NK-92 treated with Interleukin-12 subunit alpha and Interleukin-12 subunit beta, amount 100 ng/mL, for 24 hours (cell line): ENCODE measurements at places on chromosomes 7 and 10.

DNA sequence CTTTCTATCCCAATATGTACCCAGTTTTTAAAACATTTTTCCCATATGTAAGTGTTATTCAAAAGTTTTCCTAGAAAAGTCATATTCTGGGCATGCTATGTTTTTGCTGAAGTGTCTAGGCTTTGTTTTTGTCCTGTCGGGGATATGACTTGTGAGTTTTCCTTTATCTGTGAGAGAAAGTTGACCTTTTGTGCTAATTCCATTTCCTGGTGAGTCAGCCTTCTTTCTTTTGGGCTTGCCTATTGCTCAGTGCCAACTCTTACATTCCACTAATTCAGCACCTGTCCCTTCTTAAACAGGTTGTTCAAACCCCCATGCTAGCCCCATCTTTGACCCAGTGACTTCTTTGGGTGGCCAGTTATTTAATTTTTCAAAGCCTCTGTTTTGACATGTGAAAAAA, 146.2 kb downstream of the AHR start:
- no peak for DNase-seq

DNA sequence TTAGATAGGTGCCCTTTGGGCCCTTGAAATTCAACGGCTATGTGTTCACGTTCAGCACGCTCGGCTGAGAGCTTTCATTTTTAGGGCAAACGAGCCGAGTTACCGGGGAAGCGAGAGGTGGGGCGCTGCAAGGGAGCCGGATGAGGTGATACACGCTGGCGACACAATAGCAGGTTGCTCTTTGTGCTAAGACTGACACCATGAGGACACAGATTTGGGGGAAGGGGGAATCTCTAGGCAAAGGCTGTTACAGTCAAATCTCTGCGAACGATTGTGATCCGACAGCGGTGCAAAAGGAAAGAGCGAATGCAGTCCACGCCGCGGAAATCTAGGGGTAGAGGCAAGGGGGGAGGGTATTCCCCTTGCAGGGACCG, 667 bp downstream of the KLLN start:
- DNase-seq = peak; percentile 60

DNA sequence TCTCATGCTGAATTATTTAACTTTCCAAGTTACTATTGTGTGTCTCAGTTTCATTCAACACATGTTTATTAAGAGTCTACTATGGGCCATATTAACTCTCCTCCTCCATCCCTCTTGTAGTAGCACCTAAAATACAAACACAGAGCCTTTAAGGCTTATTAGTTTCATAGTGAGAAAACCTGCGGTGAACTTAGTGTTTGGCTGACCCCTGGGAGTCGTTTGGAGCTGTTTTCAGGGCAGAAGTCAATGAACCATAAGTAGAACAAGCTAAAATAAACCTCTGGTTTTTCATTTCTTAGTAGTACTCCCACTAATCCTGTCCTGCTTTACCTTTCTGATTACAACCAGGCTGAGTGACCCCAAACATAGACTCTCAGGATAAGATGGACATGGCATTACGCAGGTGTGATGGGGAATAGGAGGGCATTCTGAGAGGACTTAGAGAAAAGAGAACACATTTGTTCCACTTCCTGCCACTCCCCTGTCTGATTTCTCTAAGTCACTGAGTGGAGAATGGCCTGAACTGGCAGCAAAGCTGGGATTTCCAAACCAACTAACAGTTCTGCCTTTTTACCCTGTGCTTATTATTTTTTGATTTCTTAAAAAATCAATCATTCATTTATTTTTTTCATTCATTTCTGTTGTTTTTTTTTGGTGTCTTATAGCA, 74.5 kb downstream of the LRMDA start:
- no peak for DNase-seq

GRCh38 chr7:127114742-127115265, 137.9 kb downstream of the GRM8 start:
- no peak for DNase-seq

DNA sequence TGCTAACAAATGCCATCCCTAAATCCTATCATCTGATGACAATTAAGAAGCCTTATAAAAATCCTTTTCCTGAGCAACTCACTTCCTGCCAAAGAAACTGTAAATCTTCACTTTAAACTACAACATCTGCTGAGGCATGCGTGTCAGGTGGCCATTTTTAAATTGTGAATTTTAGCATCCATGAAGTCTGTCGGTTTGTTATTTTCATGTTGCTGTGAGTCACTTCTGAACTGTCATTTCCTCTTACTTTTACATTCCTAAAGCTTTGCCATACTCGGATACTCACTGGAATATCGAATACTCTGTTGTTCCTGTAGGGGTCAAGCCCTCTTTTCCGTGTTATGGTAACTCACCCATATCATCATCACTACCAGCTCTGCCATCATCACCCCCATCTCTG, 34.3 kb upstream of the TMEM26 start:
- no peak for DNase-seq

DNA sequence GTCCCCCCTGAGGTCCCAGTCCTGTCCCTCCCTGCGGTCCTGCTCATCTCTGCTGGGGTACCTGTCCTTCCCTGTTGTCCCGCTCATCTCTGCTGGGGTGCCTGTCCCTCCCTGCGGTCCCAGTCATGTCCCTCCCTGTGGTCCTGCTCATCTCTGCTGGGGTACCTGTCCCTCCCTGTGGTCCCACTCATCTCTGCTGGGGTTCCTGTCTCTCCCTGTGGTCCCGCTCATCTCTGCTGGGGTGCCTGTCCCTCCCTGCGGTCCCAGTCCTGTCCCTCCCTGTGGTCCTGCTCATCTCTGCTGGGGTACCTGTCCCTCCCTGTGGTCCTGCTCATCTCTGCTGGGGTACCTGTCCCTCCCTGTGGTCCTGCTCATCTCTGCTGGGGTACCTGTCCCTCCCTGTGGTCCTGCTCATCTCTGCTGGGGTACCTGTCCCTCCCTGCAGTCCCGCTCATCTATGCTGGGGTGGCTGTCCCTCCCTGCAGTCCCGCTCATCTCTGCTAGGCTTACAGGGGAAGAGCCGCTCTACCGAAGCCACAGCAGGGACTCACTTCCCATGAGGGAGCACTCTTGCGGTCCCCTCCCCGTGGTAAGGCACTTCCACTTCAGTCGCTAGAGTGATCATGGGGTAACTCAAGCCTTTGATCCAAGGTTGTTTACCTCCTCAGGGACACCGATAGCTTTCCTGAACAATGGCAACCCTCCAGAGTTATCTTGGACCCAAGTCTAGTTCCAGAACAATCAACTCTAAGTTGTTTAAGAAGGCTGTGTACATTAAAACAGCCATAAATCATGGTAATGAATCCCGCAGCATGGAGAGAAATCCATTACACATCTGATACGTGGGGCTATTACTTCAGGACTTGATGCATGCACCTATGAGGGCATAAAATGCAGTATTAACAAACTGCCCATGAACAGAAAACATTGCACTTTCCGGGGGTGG, 46.8 kb upstream of the MNX1 start:
- DNase-seq = no peak

DNA sequence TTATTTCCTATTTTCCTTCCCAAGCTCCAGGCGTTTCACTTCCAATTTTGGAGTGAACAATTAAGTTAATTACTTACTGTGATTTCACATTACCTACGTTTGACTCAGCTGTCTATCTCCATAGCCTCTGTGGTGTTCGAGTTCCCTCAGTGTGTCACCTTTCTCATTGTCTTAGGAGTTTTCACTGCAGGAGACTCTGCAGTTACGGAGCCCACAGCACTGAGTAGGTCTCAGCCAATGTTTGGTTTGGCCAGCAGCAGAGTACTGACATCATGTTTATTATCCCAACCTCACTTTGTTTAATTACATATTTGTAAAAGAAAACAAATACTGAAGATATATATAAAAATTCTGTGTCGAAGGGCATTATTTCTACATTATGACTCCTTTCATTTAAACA, 1123.9 kb downstream of the CNTNAP2 start:
- no peak for DNase-seq

DNA sequence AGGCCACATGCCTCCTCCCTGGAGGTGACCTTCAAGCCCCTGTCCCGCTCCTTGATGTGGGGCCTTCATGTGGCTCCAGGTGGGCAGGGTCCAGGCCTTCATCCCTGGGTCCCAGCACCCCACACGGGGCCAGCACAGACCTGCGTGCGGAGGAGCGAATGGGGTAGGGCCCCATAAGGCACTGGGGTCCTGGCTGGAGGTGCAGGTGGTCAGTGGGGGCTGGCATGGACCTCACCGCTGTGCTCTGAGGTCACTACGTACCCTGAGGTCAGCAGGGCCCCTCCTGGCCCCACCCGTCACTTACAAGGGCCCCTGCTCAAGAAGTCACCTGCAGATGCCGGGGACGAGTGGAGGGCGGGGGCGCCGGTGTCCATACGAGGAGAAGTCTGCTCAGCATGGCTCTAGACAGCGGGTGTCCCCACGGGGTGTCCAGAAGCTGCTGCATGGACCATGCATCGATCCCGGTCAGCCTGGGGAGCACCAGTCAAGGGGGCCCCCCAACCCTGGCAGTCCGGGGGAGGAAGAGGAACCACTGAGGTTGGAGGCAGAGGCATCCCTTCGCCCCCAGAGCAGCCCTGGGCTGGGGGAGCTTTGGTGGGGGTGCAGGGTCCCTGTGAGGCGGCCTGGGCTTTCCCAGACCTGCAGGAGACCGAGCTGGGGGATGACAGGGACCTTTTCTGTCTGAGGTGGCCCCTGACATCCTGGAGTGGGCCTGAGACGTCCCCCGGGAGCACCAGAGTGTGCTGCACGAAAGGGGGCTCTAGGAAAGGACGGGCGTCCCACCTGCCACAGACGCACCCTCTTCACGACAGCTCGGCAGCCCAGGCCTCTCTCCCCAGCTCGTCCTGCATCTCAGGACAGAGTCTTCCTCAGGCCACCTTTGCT, 34.6 kb downstream of the UNCX start:
- no peak for DNase-seq

DNA sequence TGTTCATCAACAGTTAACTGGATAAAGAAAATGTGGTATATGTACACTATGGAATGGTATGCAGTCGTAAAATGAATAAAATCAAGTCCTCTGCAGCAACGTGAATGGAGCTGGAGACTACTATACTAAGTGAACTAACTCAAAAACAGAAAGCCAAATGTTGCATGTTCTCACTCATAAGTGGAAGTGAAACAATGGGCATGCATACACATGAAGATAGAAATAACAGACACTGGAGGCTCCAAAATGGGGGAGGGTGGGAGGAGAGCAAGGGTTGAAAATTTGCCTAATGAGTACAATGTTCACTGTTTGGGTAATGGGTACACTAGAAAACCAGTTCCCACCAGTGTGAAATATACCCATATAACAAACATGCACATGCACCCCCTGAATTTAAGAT, 179.5 kb downstream of the ZWINT start:
- no peak for DNase-seq

DNA sequence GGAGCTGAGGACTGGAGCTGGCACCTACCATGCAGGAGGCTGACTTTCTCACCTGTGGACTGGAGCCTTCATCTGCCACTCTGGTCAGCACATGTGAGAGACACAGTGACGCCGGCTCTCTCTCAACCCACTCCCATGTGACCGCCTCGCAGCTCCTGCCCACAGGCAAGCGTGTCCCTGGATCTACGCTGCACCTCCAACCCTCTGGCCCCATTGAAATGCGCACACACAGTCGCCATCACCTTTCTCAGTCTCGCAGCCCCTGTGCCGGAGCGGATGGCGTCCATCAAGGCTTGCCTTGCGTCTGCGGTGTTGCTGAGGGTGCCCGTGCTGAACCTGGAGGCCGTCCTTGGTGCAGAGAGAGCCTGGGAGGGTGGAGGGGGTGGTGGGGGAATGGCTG, 242.2 kb upstream of the GRB10 start:
- no peak for DNase-seq

DNA sequence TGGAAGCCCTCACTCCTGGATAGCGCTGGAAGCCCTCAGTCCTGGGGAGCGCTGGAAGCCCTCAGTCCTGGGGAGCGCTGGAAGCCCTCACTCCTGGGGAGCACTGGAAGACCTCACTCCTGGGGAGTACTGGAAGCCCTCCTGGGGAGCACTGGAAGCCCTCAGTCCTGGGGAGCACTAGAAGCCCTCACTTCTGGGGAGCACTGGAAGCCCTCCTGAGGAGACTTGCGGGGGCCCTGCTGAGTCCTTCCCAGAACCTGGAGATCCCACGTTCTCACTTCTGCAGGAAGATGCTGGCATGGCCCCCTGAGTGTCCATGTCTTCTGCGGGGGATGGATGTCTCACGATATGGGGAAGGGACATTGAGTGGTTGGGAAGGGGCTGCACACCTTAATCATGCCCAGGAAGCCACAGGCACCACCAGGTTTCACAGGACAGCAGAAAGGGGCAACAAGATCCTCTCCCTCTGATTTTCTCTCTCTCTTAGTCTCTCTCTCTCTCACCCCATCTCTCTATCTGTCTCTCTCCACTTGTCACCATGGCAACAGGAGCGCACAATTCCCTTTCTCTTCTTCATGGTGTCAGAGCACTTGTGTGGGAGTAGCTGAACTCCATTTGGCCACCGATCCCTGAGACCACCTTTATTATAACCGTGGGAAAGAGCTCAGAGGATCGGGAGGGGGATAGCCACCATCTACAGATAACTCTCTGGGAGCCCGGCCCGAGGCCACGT, 267.0 kb downstream of the TCERG1L start:
- DNase-seq = no peak

DNA sequence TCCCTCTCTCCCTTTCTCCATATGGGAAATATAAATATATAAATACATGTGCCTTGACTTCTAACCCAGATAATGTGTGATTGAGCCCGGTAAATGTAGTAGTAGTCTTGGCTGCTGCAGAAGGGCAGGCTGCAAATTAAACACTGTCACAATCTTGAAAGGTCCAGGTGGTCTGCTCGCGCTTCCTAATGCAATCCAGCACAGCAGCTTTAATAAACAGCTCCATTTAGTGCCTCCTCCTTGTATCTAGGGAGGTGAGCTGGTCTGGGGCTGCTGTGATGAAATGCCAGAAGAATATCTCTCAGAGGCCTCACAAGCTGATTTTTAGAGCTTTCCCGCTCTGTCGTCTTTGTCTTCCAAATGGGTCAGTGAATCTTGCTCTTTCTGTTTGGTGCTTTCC, 782 bp downstream of the POU6F2 start:
- no peak for DNase-seq

GRCh38 chr10:122021379-122021778, 32.4 kb downstream of the TACC2 start:
- DNase-seq = no peak

- no peak for DNase-seq
Observed at GRCh38 chr7:46949270-46949931, 632.5 kb downstream of the TNS3 start.

- no peak for DNase-seq
Observed at GRCh38 chr7:110003827-110004226, 1087.1 kb upstream of the LRRN3 start.

- DNase-seq = no peak
Observed at GRCh38 chr7:151126491-151127137, 40.3 kb downstream of the AGAP3 start.

GRCh38 chr7:934469-935163, 19.9 kb downstream of the ADAP1 start:
- no peak for DNase-seq

GRCh38 chr7:48427671-48428070, 256.4 kb downstream of the ABCA13 start:
- DNase-seq = no peak

- DNase-seq = no peak
Observed at GRCh38 chr10:99850021-99850766, 67.8 kb downstream of the ABCC2 start.

- DNase-seq = no peak
Observed at GRCh38 chr7:124700655-124701054, 64.9 kb downstream of the GPR37 start.
